ENCODE measurements at places on chromosomes 2 and 18.

DNA sequence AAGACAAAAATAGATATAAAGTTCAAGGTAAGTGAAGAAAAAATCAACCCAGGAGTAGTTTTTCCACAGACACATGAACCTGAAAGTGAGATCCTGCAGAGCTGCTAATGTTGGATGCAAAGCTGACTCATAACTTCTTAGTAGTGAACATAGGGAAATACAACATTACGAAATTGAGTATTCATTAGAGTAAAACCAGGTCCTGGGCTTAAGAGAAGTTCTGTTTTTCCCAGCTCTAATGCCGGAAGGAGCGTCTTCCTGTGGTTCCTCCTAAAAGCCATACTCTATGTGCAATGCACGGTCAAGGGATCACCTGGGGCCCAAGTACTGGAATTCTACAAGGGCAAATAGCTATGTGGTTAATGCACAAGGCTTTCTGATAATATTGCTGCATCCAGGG, 141.7 kb downstream of the RBMS1 start:
- DNase-seq: peak; percentile 87

DNA sequence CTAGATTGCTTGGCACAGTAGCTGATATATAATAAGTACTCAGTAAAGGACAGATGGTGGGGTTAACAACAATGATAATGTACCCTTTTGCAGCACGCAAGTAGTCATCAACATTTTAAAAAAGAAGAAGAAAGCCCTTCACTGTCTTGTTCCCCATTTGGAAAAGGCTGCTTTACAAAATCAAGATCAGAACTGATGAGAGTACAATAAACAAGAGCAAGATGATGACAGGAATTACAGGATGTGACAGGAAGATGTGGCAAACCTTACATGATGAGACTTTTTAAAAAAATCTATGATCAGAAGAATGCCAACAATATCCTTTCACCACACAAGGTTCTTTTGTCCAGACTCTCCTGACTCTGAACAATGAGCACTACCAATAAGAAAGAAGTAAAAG, 9.1 kb downstream of the TYW5 start:
- no peak for DNase-seq

DNA sequence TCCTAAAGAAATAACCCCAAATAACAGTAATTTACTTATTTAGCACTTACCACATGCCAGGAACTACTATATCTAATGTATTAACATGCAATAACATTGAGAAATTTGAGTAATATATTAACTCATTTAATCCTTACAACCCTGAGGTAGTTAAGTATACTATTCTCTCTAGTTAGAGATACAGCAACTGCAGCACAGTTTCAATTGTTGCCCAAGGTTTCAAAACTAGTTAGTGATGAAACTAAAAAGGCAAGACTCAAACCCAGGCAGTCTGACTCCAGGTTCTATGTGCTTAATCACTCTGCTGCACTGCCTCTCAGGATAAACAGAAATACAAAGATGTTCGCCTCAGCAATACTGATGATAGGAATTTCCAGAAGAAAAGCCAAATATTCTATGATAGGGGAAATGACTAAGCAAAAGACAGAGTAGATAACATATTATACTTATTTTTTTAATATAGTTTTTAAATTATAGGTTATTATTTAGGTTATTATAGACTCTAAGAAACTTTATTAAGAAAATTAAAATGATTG, 88.0 kb downstream of the SS18 start:
- no peak for DNase-seq

GRCh38 chr18:48948112-48949049, 2.4 kb downstream of the SMAD7 start:
- DNase-seq: no peak

DNA sequence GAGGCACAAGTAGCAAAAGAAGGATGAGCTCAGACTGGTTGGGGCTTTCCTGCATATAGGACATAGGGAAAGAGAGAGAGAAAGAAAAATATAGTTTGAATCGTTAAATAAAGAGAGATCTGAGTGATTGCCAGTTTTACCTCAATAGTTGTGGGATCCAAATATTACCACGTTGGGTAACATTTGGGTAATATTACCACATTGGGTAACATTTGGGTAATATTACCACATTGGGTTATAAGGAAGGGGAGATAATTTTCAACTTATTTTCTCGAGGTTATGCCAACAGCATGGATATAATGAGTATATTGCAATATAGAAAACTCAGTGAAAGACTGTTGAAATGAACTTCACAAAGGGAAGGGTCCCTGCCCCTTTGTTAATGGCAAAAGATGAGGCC, 20.7 kb downstream of the SP140 start:
- no peak for DNase-seq

DNA sequence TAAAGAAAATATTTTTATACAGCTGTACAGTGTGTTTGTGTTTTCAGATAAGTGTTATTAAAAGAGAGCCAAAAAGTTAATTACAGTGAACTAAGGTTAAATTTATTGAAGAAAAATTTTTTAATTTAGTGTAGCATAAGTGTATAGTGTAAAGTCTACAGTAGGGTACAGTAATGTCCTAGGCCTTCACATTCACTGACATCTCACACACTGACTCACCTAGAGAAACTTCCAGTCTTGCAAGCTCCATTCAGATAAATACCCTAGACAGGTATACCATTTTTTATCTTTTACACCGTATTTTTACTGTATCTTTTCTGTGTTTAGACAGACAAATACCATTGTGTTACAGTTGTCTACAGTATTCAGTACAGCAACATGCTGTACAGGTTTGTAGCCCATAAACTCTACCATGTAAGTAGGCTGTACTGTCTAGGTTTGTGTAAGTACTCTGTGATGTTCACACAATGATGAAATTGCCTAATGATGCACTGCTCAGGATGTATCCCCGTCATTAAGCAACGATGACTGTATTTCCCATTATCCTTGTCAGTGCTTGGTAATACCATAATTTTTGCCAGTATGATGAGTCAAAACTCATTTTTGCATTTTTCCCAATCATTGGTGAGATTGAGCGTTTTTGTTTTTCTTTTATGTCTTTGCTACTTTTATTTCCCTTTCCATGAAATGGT, 48.2 kb upstream of the B3GNT2 start:
- peak; percentile 88 for DNase-seq

DNA sequence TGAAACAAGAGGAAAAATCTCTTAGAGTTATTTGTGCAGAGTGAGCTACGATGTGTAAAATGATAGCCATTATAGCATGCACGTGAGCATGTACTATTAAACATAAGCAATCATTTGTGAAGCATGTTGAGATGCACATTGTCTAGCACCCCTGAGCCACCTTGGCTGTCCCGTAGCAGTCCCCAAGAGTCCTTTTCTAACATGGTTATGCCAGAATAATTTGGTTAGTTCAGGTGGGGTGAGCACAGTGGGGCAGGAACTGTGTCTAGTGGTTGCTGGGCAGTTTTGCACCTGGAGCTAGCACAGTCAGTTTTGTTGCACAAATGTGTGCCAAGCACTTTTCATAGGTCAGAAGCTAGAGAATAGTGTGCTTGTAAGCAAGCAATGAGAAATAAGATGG, 809.8 kb downstream of the RNF144A start:
- no peak for DNase-seq

DNA sequence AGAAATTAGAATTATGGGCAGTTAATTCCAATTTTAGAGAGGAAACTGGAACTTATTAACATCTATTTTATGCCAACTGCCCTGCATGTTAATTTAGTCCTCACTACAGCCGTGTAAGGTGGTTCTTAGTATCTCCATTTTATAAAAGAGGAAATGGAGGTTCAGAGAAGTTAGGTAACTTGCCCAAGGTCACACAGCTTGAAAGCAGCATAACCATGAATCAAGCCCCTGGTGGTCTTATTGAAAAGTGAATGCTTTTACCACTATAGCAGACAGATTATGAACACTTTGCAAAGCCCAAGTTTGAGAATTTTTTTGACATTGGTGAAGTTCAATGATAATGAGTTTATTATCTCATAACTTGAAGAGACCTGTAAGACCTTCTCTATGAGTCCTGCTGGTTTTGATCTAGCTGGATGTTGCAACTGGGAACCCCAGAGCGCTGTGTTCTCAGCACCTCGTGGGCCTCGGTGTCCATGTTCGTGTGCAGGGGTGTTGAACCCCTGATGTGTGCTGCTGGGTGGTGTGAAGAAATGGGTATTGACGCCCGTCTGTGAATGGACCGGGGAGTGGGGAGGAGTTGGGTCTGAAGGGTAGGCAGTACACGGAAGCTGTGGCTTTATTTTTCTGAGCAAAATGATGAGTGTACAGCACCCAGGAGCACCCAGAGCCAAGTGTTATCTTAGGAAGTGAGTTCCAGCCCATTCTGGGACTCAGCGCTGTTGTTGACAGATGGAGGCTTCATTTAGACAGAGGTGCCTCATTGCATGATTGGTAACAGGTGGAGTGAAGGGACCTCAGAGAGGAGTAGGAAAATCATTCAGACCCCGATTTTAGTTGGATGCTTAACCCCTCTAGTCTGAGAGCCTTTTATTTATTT, 9.7 kb downstream of the GREB1 start:
- no peak for DNase-seq

- DNase-seq: no peak
Measured at GRCh38 chr2:45299361-45299760, 290.1 kb upstream of the SIX2 start.

DNA sequence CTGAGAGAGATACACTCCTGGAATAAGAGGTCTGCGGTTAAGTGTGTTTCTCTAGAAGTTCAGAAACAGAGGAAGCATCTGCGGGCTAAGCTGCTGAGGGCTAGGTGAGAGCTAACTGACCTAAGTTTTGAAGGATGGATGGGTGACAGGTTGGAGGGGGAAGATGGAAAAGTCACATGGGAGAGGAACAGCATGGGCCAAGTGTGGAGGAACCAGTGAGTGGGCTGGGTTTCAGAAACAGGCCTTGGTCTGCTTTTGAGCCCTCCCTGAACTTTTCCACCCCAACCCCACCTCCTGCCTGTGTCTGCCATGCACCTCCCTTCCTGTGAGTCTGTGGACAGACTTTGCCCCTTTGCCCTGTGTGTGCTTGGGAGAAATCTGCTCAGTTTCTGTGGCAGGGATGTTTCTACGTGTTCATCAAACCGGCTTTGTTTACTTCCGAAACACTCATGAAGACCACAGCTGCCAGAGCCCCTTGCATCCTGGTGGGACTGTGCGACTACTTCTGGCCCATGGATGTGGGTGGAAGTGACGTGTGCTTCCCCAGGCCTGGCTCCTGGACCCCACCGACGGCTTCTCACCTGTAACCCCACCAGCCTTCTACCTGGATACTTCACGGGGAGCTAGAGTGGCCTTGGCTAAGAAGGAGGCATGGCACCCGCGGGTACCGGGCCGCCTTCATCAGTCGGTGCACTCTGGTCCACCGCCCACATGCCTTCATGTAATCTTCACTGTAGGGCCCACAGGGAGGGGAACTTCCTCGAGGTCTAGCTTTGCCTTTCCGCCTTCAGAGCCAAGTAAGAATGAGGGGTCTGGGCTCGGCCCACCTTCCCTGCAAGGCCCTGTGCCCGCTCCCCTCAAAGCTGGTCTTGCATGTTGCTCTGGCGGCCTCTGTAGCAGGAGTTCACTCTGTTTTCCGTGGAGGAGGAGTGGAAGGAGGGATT, 1.4 kb upstream of the HPCAL1 start:
- no peak for DNase-seq

Data from bronchial epithelial cell (primary cell).